NCI-H187 (cell line): ENCODE measurements at places on chromosomes 5 and 9.

GRCh38 chr5:108983461-108984092 is 235.9 kb downstream of the FER start:
- DNase-seq = no peak

GRCh38 chr9:14353222-14354056 is 39.5 kb upstream of the NFIB start:
- peak; percentile 49 for DNase-seq

GRCh38 chr5:114255260-114255659 is 106.6 kb upstream of the KCNN2 start:
- DNase-seq = no peak

- DNase-seq = no peak
Measured at GRCh38 chr9:129173296-129174101, 4.6 kb downstream of the IER5L start.

DNA sequence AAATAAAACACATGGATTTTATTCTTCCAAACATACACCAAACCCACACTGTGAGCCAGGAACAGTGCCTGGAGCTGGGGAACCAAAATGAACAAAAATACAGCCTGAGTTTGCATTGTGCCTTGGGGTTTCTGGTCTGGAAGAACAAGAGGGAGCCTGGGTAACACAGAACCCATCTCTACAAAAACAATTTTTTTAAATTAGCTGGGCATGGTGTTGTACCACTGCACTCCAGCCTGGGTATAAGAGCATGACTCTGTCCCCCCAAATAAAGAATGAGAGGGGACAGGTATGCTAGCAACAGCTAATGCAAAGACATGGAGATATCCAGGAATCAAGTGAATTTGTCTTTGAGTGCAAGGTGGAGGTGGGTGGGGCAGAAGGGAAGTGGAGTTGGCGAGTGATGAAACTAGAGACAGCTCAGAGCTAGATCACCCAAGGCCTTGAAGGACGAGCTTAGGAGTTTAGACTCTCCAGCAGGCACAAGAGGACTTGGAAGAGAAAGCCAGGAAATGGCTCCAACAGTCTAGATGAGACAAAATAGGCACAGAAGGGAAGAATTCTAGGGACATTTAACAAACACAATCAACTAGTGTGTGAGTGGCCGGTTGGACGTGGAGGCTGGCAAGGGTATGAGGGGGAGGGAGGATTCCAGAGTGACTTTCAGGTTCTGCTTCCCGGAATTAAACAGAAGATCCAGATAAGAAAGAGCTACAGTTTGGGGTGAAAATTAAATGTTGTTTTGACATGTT is 47.4 kb downstream of the FNBP1 start:
- no peak for DNase-seq

DNA sequence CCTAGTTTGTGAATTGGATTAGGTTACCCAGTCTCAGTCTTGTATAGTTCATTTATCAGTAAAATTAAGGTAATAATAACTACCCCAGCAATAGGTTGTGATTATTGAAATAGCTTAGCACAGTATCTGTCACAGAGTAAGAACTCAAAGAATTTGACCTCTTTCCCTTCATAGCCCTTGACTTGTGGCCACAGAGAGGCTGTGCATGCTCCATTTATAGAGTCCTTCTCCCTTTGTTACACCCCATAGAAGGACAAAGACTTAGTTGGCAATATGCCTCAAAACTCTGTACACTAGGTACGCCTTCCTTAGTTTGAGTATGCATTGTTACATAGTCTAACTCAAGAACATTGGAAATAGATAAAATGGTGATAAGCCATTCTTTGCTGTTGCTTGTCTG is 257.2 kb downstream of the KCTD16 start:
- DNase-seq = no peak

DNA sequence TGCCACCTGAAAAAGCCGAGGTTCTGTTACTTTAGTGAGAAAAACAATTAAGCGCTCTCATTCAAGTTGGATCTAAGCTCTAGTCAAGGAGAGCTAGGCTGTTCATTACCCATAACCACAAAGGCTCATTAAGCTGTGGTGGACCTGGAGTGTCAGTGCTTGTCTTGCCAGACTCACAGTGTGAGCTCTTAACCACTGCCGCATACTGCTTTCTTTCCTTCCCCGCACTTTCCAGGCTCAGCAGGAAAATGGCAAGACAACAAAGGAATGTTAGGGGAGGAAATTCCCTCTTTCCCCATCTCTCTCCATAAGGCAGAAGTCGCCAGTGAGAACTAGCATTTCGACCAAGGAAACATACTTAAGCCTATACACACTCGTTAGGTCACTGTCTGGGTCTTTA is 467.3 kb downstream of the ENC1 start:
- DNase-seq = peak; percentile 9

DNA sequence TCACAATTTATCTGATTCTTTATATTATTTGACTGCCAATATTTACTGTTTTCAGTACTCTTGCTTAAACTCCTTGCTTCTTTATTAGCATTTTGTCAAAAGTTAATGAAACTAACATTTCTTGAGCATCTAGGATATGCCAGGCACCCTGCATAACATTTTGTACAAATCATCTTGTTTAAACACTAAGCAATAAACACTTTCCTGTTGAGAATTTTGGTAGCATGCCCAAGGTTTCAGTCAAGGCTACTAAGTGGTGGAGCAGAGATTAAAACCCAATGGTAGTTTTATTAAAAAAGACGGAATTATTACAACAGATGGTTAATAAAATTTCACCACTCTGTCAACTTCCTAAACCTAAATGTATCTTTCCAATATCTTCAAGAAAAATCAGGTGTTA is 43.2 kb downstream of the SKIC3 start:
- no peak for DNase-seq

- DNase-seq = no peak
Measured at GRCh38 chr9:129258823-129259301, 80.8 kb upstream of the IER5L start.

GRCh38 chr9:135442075-135442474 is 37.5 kb upstream of the PPP1R26 start:
- DNase-seq = no peak

DNA sequence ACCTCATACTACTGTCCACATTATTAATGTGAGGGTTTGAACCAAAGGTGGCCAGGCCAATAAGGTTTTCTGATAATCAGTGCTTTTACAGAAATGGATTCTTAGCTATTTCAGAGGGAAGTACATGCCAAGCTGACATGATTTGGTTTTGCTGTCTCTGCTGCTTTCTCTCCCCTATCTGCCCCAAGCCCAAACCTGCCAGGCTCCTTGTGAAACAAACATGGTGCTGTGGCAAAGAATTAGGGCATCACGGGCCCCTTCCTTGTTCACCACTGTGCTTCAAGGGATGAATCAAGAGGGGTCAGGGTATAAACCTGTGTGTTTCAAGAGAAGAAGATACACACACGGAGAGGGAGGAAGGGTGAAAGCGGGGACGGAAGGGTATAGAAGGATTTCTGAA is 41.3 kb upstream of the SMU1 start:
- no peak for DNase-seq

DNA sequence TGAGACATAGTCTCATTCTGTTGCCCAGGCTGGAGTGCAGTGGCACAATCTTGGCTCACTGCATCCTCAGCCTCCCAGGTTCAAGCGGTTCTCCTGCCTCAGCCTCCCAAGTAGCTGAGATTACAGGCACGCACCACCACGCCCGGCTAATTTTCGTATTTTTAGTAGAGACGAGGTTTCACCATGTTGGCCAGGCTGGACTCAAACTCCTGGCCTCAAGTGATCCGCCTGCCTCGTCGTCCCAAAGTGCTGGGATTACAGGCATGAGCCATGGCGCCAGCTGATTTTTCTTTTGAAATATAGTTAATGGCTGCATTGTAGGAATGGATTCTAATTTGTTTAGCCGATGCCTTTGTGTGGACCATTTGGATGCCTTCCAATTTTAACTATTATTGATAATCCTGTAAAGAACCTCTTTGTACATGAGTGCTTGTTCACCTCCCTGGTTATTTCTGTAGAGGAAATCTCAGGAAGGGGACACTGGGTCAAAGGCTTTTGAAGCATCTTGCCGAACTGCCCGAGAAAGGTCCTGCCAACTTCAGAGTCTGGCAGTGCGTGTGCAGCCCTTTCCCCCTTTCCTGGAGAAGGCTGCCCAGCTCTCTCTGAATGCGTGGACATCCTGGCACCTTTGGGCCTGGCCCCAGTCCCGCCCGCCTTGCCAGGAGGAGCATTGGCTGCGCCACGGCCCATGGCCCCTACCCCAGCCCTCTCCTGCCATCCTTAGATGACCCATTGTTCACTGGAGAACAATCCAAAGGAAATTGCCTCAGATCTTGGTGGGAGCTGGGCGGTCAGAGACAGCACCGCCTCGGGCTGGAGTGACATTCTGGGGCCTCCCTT is 8.9 kb upstream of the NUP214 start:
- no peak for DNase-seq

DNA sequence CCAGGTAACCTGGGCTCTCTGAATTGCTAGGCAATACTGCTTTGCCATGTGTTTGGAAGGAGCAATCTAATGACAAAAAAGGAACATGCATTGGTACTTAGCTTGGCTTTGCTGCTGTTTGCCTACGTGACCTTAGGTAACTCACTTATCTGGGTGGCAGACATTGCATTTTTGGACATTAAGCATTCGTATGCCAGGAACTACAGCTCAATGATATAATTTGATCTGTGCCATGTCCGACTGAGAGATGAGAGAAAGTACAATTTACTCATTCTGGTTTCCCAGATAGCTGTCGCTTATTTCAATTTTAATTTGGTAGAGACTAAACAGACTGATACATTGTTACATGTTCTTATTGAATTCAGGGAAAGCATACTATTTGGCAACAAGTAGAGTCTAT is 63.2 kb upstream of the FRRS1L start:
- DNase-seq = no peak

- no peak for DNase-seq
Measured at GRCh38 chr5:41924526-41924871, 582 bp upstream of the FBXO4 start.
